ENCODE measurements at places on chromosomes 2 and 18.

DNA sequence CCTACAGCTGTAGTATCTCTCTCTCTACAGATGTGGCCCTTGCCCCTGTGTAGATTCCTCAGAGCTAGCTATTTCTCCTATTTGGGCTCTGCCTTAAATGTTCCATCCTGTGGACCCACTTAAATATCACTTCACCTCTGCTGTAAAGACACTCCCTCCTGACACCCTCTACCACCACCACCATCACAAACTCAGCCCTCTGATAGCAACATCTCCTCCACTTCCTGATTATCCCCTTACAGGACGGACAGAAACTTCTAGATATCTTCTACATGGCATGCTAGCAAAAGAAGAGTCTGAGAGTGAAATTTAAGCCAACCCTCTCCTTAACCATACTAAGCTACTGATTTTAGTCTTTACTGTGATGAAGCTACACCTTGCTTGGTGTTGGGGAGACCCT is 3.2 kb upstream of the MAPRE2 start:
- no peak for DNase-seq

- DNase-seq = no peak
These were observed 213.9 kb downstream of the SH3RF3 start for GRCh38 chr2:109342930-109343329.

- no peak for DNase-seq
These were observed 30.3 kb downstream of the RAB31 start for GRCh38 chr18:9738266-9738969.

GRCh38 chr2:36290306-36290856 is 65.2 kb upstream of the CRIM1 start:
- DNase-seq = no peak

DNA sequence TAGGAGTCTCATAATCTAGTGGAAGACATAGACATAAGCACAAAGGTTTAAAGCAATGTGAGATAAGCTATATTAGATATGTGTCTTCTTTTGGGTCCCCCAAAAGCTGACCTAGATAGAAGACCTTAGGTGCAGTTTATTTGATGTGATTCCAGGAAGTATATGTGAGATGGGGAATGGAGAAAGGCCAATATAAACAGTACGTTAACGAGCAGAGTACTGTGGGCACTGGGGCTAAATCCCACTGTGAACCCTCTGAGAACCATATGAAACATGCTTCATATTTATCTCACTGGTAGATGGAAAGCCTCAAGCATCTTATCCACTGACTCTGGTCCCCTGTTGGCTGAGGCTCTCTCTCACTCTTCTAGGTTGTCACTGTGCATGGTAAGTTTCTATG is 62.6 kb upstream of the ZC3H15 start:
- no peak for DNase-seq

DNA sequence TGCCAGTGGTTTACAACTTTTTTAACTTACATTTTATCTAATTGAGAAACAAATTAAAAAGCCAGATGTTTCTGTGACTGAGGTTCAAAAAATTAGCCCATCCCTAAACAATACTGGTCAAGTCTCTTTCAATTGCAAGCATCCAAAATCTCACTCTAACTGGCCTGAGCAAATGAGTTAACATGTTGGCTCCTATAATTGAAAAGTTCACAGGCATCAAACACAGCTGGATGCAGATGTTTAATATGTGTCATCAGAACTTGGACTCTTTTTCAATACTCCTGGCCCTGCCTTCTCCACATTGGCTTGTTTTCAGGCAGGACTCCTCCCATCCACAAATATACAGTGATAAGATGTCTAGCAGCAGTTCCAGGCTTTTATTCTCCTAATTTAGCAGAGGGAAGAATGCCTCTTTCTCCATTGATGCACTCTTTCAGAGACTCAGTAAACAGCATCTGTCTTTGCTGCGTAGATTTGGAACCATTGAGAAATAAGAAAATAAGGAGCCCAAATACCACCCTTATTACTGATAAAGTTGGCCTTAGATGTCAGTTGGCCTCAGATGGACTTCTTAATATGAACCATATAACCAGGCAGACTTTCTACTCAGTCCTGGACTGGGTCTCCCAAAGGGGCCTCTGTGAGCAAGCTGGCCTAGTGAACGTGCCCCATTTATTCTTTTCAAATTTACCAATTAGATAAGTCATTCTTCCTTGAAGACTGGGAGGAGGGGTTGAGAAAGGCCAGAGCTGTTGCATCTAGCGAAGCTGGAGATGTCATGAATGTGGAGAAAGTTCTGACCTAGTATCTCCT is 30.4 kb upstream of the FN1 start:
- DNase-seq = no peak

GRCh38 chr18:49123431-49123830 is 172.7 kb upstream of the SMAD7 start:
- no peak for DNase-seq

- no peak for DNase-seq
These were observed 2.6 kb downstream of the PMAIP1 start for GRCh38 chr18:59902131-59902992.

Measured in activated CD8-positive, alpha-beta memory T cell treated with anti-CD3 and anti-CD28 coated beads for 1 hour (primary cell).